Regular cardiac myocyte (primary cell): ENCODE measurements at places on chromosomes 1 and 21. TPM values are rescaled to one million over a fixed set of nuclear protein-coding genes. Genes with fewer than 3 reads are reported as not detected.

The SEC16B gene
- 1.7 and 2.3 TPM in 2 replicates for total RNA-seq

The GJA8 gene
- not detected in 2 replicates for total RNA-seq

The HES3 gene
- not detected in 2 replicates for total RNA-seq

The PRKAB2 gene
- total RNA-seq: 11.1 and 25.7 TPM in 2 replicates

The DYNLT5 gene
- 2.5 and 3.8 TPM in 2 replicates for total RNA-seq

The CD101 gene
- under 0.01 TPM in 2 replicates for total RNA-seq

The TNFAIP8L2 gene
- total RNA-seq: not detected in 2 replicates

The CAMSAP2 gene
- total RNA-seq: 21.7 and 23.1 TPM in 2 replicates

The TTC22 gene
- total RNA-seq: not detected in 2 replicates

The GALNT2 gene
- 112 and 124 TPM in 2 replicates for total RNA-seq

The KRTAP10-12 gene
- total RNA-seq: not detected in 2 replicates

The DDOST gene
- total RNA-seq: 228 and 388 TPM in 2 replicates

The HJV gene
- total RNA-seq: not detected in 2 replicates

The LYPD8 gene
- 0.28 TPM in 1 of 2 replicates, not detected in the other for total RNA-seq

The FCRLA gene
- 1.7 and 2.3 TPM in 2 replicates for total RNA-seq

The ACKR1 gene
- total RNA-seq: not detected in 2 replicates

The LRRC8C gene
- total RNA-seq: 6.2 and 11.1 TPM in 2 replicates

The DNASE2B gene
- total RNA-seq: not detected in 2 replicates

The TRPM2 gene
- total RNA-seq: 0.28 TPM in 1 of 2 replicates, not detected in the other

The DDR2 gene
- total RNA-seq: 116 and 168 TPM in 2 replicates

The IL22RA1 gene
- total RNA-seq: not detected in 2 replicates

The SON gene
- 108 and 118 TPM in 2 replicates for total RNA-seq

The SGIP1 gene
- 22.4 and 76.7 TPM in 2 replicates for total RNA-seq

The RXRG gene
- total RNA-seq: not detected in 2 replicates

The UMODL1 gene
- under 0.01 TPM in 1 of 2 replicates, not detected in the other for total RNA-seq

The BTG3 gene
- 32.4 and 35.5 TPM in 2 replicates for total RNA-seq

The CFHR3 gene
- not detected in 2 replicates for total RNA-seq

The TSSK3 gene
- 0.56 TPM in 1 of 2 replicates, not detected in the other for total RNA-seq

The ASAP3 gene
- 10.5 and 32.1 TPM in 2 replicates for total RNA-seq

The CD5L gene
- not detected in 2 replicates for total RNA-seq

The GRIK1 gene
- under 0.01 TPM in 1 of 2 replicates, not detected in the other for total RNA-seq
